Central memory CD8-positive, alpha-beta T cell (primary cell): ENCODE measurements at places on chromosomes 6 and 20.

DNA sequence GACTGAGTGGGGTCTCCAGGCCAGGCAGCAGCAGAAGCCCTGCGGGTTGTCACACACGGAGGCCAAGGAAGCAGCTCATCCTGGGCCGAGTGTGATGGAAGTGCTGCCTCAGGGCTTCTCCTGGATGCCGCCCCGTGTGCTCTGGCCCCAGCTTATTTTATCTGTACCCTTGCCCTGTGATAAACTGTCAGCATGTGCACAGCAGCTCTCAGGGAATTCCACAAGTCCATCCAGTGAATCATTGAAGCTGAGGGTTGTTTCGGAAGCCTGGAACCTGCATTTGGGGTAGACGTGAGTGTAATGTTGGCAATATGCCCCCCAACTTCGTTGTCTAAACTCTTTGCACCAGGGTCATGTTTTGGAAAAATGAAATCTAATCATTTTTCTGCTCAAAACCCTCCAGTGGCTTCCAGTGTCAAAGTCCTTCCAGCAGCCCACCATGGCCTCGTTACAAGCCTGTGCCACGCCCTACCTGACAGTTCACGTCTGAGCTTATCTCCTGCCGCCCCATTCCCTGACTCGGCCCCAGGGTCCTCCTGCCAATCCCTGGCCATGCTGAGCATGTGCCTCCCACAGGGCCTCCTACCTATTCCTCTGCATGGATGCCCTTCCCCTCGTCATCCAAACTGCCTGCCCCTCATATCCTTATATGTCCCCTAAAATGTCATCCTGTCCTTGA lies 168.1 kb upstream of the THBS2 start:
- no peaks in the 10 kb centered on the region for H3K4me1 ChIP-seq
- no peak overlapping the region for H3K27ac ChIP-seq
- peaks cover 21% of the 10 kb centered on the region for H3K27me3 ChIP-seq
- no peak for DNase-seq
- H3K4me3 ChIP-seq = no peak overlapping the region

- H3K36me3 ChIP-seq = no peaks in the 10 kb centered on the region
- H3K4me1 ChIP-seq = peaks cover 52% of the 10 kb centered on the region
- H3K4me3 ChIP-seq = no peak overlapping the region
- DNase-seq = no peak
- H3K27ac ChIP-seq = peak overlapping the region; percentile 83
These were observed 37.1 kb upstream of the DUSP22 start for GRCh38 chr6:255041-255750.

DNA sequence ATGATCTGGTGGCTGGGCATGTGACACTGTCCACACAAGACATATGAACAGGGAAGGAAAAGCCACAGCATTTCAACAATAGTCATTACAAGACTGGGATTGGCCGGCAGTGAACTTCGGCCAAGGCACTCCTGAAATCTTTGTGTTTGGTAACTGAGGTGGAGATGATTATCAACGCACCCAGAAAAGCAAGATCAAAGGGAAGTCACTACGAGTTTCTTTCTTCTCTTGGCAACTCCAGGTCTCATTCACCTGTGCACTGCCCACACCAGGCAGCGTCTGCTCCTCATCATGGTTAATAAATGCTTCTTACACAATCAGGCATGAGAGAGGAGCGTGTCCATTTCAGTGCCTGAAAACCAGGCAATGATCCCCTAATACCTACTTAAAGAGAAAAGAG lies 20.5 kb upstream of the FOXC1 start:
- H3K36me3 ChIP-seq = peaks cover 2% of the 10 kb centered on the region
- no peak for DNase-seq
- no peaks in the 10 kb centered on the region for H3K4me1 ChIP-seq
- H3K27me3 ChIP-seq = peaks cover 52% of the 10 kb centered on the region

DNA sequence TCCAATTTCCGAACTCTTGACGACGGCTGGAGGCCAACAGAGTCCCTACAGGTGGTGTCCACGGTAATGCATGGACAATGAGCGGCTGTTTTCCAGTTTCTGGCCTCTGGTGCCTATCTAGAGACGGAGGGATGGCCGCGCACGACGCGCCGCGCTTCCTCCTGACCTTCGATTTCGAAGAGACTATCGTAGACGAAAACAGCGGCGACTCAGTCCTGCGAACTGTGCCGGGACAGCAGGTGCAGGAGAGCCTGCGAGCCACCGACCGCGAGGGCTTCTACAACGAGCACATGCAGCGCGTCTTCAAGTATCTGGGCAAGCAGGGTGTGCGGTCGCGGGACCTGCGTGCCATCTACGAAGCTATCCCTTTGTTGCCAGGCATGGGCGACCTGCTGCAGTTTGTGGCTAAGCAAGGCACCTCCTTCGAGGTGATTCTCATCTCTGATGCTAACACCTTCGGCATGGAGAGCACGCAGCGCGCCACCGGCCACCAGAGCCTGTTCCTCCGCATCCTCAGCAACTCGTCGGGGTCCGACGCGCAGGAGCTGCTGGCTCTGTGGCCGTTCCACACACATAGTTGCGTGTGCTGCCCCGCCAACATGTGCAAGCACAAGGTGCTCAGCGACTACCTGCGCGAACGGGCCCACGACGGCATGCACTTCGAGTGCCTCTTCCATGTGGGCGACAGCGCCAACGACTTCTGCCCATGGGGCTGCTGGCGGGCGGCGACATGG lies 169.4 kb downstream of the CDK19 start:
- peaks cover 6% of the 10 kb centered on the region for H3K36me3 ChIP-seq
- peak overlapping the region; percentile 29 for H3K27ac ChIP-seq
- H3K4me3 ChIP-seq = no peak overlapping the region

DNA sequence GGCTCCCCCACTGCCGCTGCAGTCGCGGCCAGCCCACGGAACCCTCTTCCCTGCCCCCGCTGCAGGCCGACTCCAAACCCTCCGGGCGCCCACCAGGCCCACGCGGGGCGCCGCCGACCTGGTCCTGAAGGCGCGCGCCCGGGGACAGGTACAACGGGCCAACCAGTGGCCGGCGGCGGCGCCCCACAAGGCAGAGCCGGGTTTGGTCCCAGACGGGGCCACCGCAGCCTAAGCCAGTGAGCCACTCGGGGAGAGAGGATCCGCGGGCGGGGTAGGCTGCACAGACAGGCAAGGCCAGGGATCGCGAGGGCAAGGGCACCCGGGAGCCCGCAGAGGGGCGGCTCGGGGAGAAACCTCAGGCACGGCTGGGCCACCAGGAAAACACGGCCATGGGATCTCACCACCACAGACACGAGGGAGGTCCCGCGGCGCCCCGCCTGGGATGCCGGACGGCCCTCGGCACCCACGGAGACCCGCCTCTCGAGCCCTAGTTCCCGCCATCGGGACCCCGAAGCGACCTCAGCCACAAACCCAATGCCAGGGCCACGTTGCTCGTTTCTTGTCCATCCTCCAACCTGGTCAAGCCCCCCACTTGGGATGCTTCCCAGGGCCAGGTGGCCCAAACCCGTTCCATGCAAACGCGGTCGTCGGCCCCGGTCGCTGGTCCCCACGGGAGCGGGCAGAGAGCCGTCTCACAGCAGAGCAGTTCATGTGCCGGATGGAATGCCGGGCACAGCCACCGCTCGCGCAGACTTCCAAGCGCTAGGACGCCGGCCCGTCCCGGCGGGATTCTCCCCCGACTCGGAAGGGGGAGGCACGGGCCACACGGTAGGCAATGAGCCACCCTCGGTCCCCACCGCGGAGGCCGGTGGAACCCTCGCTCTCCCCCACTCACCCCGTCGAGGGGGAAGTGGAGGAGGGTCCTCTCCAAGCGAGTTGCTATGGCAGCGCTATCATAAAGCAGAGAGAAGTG lies 1956.6 kb upstream of the DEFB115 start:
- H3K27me3 ChIP-seq = peaks cover 10% of the 10 kb centered on the region
- peaks cover 14% of the 10 kb centered on the region for H3K4me1 ChIP-seq
- no peak overlapping the region for H3K4me3 ChIP-seq
- H3K27ac ChIP-seq = no peak overlapping the region
- H3K36me3 ChIP-seq = peaks cover 3% of the 10 kb centered on the region

GRCh38 chr6:19535351-19535750 lies 301.8 kb upstream of the ID4 start:
- H3K4me1 ChIP-seq = no peaks in the 10 kb centered on the region
- no peaks in the 10 kb centered on the region for H3K27me3 ChIP-seq
- no peak for DNase-seq
- H3K4me3 ChIP-seq = no peak overlapping the region
- H3K36me3 ChIP-seq = no peaks in the 10 kb centered on the region

- no peak overlapping the region for H3K27ac ChIP-seq
- DNase-seq = no peak
- H3K4me1 ChIP-seq = no peaks in the 10 kb centered on the region
These were observed 20.8 kb downstream of the ULBP3 start for GRCh38 chr6:150048099-150048498.

- H3K4me3 ChIP-seq = no peak overlapping the region
- no peak overlapping the region for H3K27ac ChIP-seq
- peaks cover 10% of the 10 kb centered on the region for H3K27me3 ChIP-seq
- no peaks in the 10 kb centered on the region for H3K4me1 ChIP-seq
- H3K36me3 ChIP-seq = no peaks in the 10 kb centered on the region
- DNase-seq = no peak
These were observed 8.1 kb downstream of the BPIFA2 start for GRCh38 chr20:33176101-33176500.

GRCh38 chr6:5439749-5440148 lies 178.4 kb downstream of the FARS2 start:
- no peak for DNase-seq
- no peak overlapping the region for H3K27ac ChIP-seq
- H3K27me3 ChIP-seq = no peaks in the 10 kb centered on the region
- peaks cover 18% of the 10 kb centered on the region for H3K4me1 ChIP-seq
- H3K4me3 ChIP-seq = no peak overlapping the region

- peaks cover 6% of the 10 kb centered on the region for H3K4me1 ChIP-seq
- H3K27me3 ChIP-seq = peaks cover 36% of the 10 kb centered on the region
- no peak overlapping the region for H3K4me3 ChIP-seq
- H3K27ac ChIP-seq = no peak overlapping the region
- no peaks in the 10 kb centered on the region for H3K36me3 ChIP-seq
- no peak for DNase-seq
These were observed 6.6 kb upstream of the TP53RK start for GRCh38 chr20:46695892-46696291.

- H3K27ac ChIP-seq = no peak overlapping the region
- no peaks in the 10 kb centered on the region for H3K36me3 ChIP-seq
- DNase-seq = no peak
- no peaks in the 10 kb centered on the region for H3K4me1 ChIP-seq
- no peaks in the 10 kb centered on the region for H3K27me3 ChIP-seq
- H3K4me3 ChIP-seq = no peak overlapping the region
These were observed 294.9 kb upstream of the MARCKS start for GRCh38 chr6:113562248-113562647.

- H3K27me3 ChIP-seq = no peaks in the 10 kb centered on the region
- no peak for DNase-seq
These were observed 54.9 kb upstream of the SMOC2 start for GRCh38 chr6:168385858-168386735.

GRCh38 chr6:30184417-30185031 lies 21.2 kb downstream of the TRIM15 start:
- H3K4me3 ChIP-seq = no peak overlapping the region
- DNase-seq = no peak
- H3K27me3 ChIP-seq = peaks cover 4% of the 10 kb centered on the region
- peak overlapping the region; percentile 30 for H3K27ac ChIP-seq
- H3K36me3 ChIP-seq = peaks cover 52% of the 10 kb centered on the region

DNA sequence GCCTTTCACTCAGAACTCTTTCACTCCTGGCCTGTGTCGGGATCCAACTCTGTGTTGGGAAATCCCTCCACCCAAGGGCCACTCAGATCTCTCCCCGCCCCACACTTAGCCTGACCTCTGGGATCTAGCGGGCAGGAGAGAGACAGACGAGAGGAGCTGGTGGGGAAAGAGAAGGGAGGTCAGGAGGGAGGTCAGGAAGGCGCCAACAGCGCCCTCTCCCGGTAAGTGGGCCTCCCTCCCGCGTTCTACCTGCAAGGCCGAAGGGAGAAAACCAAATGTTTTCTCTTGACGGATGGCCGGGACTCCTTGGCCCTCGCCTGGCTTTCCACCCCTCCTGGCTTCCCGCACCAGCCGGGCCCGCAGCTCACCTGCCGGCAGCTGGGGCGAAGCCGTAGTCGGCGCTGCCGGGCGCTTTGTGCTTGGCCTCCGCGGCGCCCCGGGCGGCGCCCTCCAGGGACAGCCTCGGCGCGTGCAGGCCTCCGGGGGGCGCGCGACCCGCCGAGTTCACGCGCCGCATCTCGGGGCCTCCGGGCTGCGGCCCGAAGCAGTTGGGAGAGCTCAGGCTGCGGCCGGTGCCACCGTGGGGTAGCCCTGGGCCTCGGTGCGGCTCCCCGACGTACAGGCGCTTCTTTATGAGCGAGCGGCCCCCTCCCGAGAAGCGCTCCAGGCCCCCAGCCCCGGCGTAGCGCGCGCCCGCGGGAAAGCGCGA lies 38.2 kb downstream of the C6orf132 start:
- H3K4me1 ChIP-seq = peaks cover 7% of the 10 kb centered on the region
- H3K27me3 ChIP-seq = no peaks in the 10 kb centered on the region
- DNase-seq = peak; percentile 70
- no peak overlapping the region for H3K27ac ChIP-seq

GRCh38 chr6:29295181-29295585 lies 6.3 kb upstream of the OR14J1 start:
- no peaks in the 10 kb centered on the region for H3K36me3 ChIP-seq
- peaks cover 41% of the 10 kb centered on the region for H3K27me3 ChIP-seq
- no peaks in the 10 kb centered on the region for H3K4me1 ChIP-seq
- DNase-seq = no peak

DNA sequence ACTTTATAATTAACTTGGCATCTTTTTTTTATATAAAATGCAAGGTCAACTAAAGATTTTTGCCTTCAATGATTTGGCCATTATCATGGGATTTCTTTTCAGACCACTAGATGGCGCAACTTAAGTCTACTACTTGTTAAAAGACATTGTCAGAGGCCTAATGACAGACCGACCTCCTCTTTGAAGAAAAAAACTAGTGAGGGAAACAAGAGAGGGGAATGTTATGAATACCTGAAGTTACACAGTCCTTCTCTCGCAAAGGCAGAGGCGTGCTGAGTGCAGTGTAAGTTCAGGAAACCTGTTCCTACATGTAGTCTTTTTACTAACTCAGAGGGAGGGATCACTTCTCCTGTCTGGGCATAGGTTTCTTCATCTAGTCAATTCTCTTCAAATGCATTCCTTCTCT lies 9.3 kb downstream of the TRAPPC3L start:
- no peaks in the 10 kb centered on the region for H3K36me3 ChIP-seq
- no peak overlapping the region for H3K4me3 ChIP-seq
- H3K27ac ChIP-seq = no peak overlapping the region
- no peaks in the 10 kb centered on the region for H3K4me1 ChIP-seq
- peak; percentile 14 for DNase-seq

DNA sequence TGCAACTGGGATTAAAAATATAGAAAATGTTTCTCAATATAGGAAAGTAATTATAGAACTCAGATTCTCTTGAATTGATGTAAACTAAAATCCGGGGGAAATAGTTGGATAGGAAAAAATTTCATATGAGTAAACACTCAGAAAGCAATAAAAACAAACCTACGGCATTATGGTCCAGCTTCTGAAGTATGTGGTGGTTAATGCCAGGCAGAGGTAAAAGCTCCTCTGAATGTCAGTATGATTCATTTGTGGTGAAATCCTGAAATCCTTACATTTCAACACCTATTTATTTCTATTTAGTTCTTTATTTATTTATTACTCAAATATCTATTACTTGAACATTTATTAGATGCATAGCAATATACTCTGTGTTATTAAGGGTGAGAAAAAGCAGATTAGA lies 145.1 kb downstream of the RIMS1 start:
- H3K27me3 ChIP-seq = no peaks in the 10 kb centered on the region
- H3K4me1 ChIP-seq = no peaks in the 10 kb centered on the region
- no peak overlapping the region for H3K27ac ChIP-seq
- DNase-seq = no peak
